ENCODE measurements at places on chromosomes 12 and 14. TPM values are rescaled to one million over a fixed set of nuclear protein-coding genes. Genes with fewer than 3 reads are reported as not detected.
A peak's percentile ranks its signal among the peaks of the same experiment; 100 is the strongest.

COL2A1 gene
- 13.7 TPM for polyA plus RNA-seq

GRCh38 chr12:53515291-53515680 is 8.0 kb upstream of the NPFF start:
- DNase-seq = no peak

DNA sequence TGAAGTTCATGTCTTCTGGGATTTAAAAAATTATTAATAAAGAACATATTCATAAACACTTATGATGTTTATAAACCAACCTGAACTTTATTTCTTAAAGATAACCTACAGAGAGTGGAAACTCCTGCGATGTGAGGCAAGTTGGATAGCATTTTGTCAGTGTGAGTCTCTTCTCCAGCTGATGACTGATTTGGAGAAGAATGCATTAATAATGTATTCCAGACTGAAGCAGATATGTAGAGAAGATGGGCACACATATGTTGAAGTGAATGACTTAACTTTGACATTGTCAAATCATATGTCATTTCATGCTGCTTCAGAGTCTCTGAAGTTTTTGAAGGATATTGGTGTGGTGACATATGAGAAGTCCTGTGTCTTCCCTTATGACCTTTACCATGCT is 7.3 kb downstream of the HELB start:
- DNase-seq = no peak

DNA sequence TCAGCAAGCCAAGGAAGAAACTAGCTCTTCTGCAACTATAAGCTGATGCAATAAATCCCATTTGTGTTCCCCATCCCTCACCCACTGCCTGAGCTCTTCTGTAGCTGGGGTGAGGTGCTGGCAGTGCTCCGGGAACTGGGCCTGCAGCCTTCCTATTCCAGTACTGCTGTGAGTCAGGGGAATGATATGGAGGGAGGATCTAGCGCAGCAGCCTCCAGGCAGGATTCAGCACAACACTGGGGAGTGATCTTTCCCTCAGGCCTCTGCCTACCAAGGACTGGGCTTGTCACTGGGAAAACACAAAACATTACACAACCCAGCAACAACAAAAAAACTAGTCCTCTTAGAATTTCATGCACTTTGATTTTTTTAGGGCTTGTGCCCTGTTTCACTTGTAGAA is 58.7 kb downstream of the ST8SIA1 start:
- DNase-seq = peak; percentile 83

DNA sequence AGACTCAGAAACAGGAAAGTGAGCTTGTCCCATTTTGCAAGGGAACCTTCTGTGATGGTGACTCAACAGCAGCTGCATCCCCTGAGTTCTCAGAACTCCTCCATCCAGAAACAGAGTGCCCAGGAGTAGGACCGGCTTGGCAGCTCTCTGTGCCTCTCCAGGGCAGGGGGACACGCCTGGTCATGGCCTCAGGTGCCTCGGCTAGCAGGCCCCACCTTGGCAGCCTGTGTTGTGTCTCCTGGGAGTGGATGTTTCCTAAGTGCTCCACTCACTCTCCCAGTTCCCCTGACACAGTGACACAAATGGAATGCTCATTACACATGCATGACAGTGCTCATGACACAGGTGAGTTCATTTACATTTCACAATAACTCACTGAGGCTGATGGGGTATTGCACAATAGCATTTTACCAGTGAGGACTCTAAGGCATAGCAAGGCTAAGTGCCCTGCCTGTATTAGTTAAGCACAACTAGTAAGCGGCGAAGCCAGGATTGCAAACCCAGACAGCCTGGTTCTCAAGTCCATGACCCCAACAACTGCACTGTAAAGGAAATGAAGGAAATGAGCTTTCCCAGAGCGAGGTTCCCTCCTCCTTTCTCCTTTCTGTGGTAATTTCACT is 47.4 kb downstream of the CALM1 start:
- peak; percentile 66 for DNase-seq

DNA sequence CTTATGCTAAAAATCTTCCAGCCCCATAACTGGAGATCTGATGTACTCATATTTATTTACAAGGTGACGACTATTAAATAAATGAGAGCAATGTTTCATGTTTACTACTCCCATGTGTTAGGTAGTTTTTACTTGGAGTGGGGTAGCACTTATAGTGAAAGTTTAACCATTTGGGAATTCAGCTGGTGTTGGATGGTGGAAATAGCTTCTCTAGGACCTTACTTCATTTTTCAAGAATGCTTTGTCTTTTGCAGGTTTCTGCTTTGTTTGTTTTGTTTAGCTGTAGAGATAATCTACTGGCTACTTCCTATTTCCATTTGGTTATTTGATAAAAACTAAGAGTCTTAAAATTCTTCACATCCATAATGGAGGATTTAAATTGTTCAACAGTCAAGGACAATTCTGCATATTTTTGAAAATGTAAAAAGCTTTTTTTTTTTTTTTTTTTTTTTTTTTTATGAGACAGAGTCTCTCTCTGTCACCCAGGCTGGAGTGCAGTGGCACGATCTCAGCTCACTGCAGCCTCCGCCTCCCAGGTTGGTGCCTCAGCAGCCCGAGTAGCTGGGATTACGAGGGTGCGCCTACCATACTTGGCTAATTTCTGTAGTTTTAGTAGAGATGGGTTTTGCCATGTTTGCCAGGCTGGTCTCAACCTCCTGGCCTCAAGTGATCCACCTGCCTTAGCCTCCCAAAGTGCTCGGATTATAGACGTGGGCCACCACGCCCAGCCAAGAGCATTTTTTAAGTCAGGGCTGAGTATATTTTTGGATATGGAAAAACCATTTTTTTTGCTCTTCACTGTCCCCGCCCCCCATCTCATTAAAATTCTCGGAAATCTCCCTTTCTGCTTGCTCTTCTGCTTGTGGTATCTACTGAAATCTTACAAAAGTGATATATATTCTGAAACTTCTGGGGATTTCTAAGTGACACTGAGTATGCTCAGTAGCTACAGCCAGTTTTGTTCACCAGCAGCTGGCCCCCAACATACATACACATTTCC is 1.4 kb upstream of the ABCD2 start:
- no peak for DNase-seq

DNA sequence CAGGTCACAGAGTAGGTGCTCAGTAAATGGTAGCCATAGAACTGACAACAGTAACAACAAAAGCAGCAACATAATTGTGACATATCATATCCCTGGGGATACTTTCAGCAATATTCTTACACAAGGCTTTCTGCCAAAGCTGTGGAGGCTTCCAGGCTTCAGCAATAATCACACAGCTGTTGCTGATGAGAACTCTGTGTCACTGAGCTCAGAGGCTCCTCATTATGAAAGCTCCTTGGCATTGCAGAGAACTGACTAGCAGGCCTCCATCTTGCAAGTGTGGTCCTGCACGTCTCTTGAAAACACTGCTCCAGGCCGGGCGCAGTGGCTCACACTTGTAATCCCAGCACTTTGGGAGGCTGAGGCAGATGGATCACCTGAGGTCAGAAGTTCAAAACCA is 97.3 kb upstream of the BTG1 start:
- DNase-seq = no peak

GRCh38 chr14:58637040-58637390 is 747 bp upstream of the DACT1 start:
- peak; percentile 54 for DNase-seq

DNA sequence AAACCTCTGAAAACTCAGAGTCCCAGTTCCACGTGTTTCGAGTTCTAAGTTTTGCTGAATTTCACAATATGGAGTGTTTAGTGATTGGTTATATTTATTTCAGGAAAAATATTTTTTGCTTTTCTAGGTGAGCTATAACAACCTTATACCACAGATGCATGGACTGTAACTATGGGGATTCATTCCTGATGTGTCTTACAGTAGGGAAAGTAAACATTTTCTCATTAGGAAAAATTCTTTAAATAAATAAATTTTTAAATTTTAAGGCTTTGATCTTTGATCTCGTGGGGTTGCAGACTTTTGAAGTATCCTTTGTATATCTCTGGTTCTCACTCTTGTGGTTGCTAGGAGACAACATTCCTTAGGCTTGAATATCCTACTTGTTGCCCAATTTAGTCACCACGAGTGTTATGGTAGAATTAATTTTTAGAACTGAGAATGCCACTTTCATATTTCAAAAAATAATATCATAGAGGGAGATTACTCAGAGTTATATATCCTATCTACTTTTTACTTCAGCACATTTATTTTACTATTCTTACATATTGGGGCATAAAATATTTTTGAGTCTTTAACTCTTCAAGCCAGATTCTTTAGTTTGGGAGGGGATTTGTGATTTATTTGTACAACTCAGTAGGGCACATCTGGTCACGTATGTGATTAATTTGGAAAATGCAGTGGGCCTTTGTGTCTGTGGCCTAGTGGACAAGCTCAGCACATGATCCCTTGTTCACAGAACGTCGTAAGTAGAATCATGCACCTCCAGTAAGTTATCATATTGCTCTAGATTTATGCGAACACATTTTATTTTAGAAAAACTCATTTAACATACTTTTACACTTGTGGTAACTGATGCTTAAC is 224.0 kb downstream of the TTC6 start:
- DNase-seq = no peak

TMTC2 gene
- 7.6 TPM for polyA plus RNA-seq

DNA sequence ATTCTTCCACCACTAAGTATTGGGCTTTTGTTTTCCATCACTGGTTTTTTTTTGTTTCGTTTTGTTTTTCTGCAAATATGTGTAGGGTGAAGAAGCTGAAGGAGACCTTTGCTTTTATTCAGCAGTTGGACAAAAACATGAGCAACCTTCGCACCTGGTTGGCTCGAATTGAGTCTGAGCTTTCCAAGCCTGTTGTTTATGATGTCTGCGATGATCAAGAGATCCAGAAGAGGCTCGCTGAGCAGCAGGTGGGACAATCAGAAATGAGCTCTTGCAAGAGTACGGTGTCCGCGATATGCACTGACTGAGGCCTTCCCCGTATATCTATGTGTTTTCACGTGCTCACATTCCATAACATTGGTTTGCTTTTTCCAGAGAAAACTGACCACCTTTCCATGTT is 91.5 kb downstream of the ESR2 start:
- no peak for DNase-seq

DNA sequence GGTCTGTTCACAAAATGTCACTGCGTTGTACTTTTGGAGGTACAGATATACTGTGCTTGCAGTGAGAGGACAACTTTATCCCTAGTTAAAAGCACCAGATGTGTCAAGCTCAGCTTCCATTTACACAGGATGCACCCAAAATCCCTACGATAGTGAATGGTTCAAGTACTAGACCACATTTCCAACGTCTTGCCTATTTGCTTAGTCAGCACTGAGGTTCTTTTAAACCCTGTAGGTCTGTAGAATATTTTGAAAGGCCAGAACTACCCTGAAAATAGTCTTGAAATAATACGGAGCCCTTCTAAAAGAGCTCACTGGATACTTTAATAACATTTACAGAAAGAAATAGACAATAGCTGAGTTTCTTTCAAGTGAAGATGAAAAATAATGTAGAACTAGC is 466.1 kb downstream of the FUT8 start:
- no peak for DNase-seq

KLRB1 gene
- polyA plus RNA-seq = 4.9 TPM

DNA sequence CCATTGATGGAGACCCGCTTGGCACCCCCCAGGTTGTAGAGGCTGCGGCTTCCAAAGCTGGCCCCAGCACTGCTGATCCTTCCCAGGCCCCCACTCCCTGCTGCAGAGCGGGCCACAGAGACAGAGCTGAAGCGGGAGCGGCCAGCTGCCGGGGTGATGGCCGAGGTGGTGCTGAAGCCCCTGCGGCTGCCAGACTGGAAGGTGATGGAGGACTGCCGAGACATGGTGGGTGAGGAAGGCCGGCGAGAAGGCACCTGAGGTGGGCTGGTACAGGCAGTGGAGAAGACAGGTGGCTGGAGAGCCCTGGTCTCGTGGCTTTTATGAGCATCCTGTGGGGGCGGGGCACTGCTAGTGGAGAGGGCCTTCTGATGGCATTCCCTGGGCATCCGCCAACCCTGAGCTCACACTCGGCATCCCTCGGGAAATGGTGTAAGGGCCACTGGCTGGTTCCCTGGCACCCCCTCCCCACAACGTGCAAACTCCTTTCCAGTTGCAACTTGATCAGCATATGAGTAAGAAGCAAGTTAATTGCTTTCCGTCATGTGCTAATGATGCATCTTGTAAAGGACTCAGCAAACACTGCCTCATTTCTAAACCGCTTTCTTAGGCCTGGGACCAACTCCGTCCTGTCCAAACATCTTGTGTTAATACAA is at the start of gene KRT75:
Gene KRT75 (minus strand): TSS at position 291 of the 653 bp plus-strand sequence. CDS start 67 bp downstream, at position 224.
- no peak for DNase-seq

RNFT2 gene
- polyA plus RNA-seq = 0.44 TPM

DNA sequence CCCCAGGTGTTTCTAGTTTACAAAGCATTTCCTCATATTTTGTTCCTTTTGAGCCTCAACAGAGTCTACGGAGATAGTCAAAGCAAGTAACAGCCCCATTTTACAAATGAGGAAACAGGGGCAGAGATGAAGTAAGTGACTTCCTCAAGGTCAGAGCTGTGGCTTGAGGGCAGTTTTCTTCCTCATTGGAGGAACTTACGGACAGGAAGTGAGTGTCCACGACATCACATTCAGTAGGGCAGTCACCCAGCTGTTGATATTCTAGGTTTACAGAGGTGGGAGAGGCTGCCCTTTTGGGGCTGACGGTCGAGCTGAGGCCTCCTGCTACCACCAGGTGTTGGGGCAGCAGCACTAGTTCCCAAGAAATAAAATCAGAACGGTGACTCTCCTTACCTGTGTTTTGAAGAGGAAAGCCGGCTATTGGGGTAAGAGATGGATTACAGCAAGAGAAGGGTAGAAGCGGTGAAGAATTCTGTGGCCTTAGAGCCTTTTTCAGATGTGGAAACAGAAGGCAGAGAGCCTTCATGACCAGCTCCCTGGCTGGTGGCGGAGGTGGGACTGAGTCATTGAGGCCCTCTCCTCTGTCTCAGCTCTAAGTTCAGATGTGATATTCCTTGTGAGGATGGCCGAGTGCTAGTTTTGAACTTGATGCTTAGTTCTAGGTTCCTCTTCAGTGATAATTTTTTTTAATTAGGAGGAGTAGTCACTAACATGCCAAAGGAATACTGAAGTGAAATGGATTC is 41.7 kb downstream of the SUSD6 start:
- DNase-seq = peak; percentile 37

IL23A gene
- 0.56 TPM for polyA plus RNA-seq

DNA sequence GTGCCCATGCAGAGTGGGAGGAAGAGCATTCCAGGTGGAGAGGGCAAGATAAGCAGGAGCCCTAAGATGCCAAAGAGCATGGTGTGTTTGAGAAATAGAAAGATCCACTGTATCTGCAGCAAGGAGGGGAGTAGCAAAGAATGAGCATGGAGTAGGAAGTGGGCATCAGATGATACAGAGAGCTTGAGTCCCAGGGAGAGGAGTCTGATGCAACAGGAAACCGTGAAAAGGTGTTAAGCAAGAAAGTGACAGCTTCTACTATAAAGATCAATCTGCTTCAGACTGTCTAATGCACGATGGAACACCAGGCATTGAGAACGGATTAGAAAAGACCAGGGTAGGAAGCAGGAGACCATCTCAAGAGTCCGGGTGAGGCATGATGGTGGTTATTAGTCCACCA is 12.3 kb upstream of the GPRC5D start:
- DNase-seq = no peak

DNA sequence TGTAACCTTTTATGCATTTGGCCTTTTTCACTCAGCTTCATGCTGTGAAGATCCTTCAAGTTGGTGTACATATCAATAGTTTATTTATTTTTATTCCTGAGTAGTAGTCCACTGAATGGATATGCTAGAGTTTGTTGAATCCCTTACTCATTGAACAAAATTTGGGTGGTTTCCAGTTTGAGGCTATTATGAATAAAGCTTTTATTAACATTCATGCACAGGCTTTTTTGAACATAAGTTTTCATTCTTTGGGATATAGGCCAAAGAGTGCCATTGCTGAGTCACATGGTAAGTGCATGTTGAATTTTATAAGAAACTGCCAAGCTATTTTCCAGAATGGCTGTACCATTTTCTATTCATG is 59.5 kb upstream of the CAPRIN2 start:
- DNase-seq = no peak

All from stomach (tissue), 19 donors.